ENCODE measurements at places on chromosomes 1 and 21. TPM values are rescaled to one million over a fixed set of nuclear protein-coding genes. Genes with fewer than 3 reads are reported as not detected.

LIN28A gene
- total RNA-seq, result not detected

GRCh38 chr1:158016651-158017335 is 23.3 kb downstream of the KIRREL1 start:
- no peak for DNase-seq

- no peak for DNase-seq
Observed at GRCh38 chr1:24483441-24483840, 19.2 kb upstream of the RCAN3 start.

GRCh38 chr1:95124342-95124741 is 7.2 kb downstream of the TLCD4 start:
- no peak for DNase-seq

- no peak for DNase-seq
Observed at GRCh38 chr1:199044191-199044590, 405.4 kb downstream of the PTPRC start.

- DNase-seq, result no peak
Observed at GRCh38 chr1:236302941-236303340, 21.2 kb upstream of the ERO1B start.

SMPDL3B gene
- total RNA-seq, result not detected

GRCh38 chr1:10529091-10529490 is 54.3 kb downstream of the PEX14 start:
- no peak for DNase-seq

PRMT2 gene
- 126 TPM for total RNA-seq

Data from thoracic aorta (tissue), 2 donors.